ENCODE measurements at places on chromosomes 5 and 9.

DNA sequence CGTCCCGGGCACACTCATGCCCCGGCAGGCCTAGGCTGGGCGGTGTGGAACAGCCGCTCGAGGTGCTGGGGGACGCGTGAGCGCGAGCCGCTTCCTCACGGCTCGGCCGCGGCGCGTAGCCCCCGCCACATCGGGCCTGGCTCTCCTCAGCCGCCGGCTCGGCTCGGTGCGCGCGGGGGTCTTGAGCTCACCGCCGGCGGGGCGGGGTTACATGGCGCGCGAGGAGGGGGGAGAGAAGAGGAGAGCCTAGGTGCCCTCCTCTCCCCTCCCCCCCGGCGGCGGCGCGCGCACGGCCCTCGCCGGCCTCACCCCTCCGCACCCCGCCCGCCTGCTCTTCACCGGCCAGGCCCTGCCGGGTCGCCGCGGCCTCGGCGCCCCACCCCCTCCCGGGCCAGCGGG lies 7.7 kb downstream of the RANBP6 start:
- DNase-seq, result peak; percentile 91

DNA sequence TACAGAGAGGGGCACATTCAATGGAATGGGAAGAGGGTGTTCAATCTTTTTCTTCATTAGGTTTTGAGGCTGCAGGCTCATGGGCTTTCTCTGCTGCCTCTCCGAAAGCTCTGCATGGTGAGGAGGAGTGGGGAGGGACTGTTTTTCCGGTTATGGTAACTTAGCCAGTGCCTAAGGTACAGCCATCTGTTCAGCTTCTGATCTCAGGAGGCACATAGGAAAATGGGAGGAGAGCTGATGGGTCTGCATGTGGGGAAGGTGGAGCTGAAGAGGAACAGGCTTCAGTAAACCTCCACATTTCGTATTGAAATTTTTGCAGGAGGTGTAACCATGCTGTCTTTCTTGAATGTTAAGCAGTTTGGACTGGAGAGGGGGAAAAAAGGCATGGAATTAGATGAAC lies 1020.4 kb upstream of the WWC1 start:
- no peak for DNase-seq

GRCh38 chr9:88567870-88568269 lies 32.9 kb downstream of the NXNL2 start:
- DNase-seq, result no peak

DNA sequence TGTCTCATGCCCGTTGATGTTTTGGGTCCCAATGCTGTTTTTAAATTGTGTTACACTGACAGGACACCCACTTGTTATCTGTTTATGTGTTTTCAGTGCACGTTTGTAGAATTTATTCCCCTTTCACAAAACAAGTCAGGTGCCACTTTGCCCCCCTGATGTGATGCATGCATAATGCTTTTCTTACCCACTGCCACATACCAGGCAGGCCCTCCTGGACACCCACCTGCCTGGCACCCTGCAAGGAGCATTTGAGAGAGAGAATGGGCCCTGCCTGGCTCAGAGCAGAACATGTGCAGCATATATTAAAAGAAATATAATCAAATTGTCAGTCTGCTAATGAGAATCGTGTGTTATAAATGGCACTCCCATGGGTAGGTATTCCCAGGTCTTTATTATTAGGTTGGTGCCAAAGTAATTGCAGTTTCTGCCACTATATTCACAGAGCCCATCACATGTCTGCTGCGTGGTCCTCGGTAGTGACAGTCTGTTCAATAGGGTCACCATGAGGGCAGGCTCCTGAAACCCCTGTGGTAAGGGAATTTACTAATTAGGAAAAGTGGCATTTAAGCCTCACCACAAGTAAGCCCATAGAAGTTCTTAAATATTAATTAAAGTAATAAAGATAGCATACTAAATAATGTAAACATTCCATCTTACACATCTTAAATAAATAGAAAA lies 52.2 kb upstream of the CKMT2 start:
- DNase-seq, result peak; percentile 56

- peak; percentile 8 for DNase-seq
These were observed 28.5 kb upstream of the PUM3 start for GRCh38 chr9:2872250-2872930.

DNA sequence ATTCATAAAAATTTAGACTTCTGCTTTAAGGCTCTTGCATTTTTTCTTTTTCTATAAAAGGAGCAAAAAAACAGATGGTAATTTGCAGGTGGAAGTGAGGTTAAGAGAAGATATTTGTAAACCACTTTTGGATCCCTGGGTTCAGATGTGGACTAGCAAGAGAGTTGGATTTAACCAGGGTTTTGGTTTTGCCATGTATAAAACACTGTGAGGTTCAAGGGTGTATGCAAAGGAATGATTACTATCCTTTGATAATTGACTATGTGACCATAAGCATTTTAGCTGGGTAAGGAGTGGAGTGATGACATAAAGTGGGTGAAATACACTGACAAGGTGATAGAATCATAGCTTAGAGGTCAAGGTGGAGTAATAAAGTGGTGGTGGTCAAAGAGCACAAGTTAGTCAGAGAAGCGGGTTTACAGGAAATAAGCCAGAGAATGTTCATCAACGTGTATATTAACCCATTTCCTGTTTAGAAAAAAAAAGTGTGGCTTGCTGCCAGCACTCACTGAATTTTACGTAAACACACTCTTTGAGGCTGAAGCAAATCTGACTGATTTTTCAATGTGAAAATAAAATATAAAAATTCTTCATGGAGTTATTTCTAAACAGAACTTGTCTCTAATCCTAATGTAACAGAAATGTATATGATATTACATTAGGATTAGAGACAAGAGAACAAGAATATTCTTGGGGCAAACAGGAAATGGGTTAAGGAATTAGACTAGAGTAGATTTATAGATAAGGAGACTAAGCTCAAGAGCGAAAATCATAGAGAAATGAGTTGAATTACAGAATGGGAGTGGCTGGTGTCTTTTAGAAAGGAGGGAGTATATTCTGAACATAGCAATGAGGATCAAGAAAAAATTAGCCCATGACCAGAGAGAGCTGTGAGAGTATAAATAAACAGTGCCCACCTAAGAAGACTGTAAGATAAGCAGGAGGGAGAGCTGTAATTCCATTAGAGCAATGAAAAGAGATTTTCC lies 74.5 kb downstream of the CDKN2A start:
- no peak for DNase-seq

DNA sequence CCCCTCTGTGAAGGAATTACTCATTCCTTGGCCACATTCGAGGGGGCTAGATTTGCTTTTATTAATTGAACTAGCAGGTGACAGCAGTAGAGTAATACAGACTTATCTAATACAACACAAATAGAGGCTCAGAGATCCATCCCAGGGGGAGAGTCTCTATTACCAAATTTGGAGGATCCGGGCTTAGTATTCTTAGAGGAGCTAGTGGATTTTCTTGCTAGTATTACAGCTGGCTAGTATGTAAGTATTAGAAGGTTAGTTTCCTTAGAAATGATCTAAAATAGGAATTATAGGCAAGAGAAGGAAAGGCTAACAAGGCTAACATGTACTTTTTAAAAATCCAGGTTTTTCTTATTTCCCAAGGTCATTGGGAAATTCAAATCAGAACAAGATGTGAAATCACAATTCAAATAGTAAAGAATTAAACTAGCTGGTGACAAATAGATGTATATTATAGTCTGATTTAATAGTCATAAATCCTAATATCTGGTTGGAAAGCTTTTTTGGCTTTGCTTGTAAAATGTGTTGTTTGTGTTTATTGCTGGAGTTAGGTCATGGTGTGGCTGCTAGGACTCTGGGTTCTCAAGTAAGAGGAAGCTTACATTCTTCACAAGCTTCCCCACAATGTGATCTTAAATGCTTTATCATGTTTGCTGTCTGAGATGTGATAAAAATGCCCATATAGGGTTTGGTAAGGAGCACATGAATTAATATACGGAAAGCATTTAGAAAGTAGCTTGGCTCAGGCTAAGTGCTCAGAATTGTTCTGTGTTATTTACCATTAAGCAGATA lies 160.4 kb upstream of the MPDZ start:
- DNase-seq, result no peak

- DNase-seq, result no peak
These were observed 28.9 kb upstream of the TGFBR1 start for GRCh38 chr9:99076030-99076429.

DNA sequence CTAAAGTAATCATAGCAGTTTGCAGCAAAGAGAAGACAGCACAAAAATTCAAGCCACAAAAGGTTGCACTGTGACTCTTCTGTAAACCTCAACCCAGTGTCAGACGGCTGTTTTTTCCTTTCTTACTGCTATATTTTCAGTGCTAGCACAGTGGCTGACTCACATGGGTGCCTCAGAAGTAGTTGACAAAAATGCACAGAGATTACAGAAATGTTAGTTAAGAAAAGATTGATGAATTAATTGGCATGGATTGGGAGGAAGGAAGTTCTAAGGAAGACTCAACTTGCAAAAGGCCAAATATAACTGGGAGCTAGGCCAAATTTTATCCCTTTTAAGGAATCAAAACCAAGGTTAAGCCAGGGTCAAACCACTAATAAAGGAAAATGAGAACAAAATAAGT lies 43.7 kb upstream of the ITGA1 start:
- DNase-seq, result no peak

DNA sequence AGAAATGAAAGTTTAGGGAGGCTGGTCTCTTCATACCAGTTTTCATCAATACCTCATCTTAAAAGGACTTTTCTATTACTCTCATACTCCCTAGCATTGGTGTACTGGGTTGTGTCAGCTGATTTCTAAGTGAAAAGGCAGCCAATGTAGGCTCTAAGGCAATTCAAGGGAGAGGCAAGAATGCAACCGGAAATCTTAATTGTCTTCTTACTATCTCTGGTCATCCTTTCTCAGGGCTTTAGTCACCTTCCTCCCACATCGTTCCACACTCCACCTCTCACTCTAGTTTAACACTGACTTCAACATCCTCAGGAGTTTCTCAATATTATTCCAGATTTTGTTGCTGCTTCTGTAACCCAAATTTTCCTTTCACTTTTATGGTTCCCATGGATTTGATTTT lies 281.8 kb upstream of the RFX3 start:
- DNase-seq, result no peak

DNA sequence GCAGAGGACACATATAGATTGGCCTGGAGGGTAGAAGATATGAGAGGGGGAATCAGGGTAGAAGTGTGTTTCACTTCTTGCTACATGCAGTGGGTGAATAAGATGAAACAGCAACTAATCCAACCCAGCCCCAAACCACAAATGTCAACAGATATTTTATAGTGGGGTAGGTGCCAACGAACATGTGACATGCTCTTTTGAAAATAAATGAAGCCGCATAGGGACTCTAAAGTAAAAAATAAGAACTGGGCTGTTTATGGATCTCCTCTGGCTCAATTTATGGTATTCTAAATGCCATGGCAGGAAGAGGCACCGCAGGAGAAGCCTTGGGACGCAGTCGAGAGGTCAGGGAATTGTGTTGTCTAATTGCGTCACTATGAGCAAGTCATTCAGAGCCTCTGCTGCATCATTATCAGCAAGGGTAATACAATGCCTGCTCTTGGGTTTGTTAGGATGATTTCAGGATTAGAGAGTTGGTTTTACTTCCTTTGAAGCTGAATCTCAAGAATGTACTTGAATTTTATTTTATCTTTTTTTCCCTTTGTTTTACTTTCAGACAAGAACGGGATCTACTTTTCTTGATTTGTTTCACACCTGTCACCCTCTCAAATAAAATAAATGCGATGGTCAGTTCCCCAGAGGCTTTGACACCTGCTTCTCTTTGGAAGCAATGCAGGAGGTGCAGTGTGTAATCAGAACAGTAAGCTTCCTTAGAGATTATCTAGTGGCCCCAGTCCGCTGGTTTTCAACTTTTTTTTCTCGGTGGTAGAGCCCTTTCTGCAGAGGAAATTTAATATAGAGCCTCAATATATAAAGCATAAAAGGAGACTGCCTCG lies 375.6 kb upstream of the CLINT1 start:
- DNase-seq, result no peak

DNA sequence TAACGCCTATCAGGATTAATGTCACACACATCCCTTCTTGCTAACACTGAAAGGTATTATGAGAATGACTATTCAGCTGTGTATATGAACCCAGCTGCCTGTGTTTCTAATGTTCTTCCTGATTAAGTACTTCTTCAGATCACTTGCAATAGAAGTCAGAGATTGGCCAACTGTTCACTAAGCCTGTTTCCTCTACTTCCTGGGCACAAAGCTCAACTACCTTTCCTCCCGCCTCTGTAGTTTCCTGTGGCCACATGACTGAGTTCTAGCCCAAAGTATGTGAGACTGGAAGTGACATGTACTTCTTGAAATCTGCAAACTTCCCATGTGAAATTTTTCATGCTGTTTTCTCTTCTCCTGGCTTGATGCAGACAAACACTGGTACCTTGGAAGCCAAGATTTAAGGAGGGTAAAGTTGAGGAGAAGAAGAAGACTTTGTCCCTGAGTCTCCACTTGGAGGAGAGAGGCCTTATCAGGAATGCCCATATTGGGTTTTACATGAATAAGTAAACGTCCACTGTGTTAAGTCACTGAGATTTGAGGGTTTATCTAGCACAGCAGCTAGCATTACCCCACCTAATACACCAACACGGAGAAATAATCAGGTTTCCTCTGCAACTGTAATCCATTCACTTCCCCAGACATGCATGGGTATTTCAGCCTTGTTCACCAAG lies 58.6 kb downstream of the SLIT3 start:
- DNase-seq, result no peak

DNA sequence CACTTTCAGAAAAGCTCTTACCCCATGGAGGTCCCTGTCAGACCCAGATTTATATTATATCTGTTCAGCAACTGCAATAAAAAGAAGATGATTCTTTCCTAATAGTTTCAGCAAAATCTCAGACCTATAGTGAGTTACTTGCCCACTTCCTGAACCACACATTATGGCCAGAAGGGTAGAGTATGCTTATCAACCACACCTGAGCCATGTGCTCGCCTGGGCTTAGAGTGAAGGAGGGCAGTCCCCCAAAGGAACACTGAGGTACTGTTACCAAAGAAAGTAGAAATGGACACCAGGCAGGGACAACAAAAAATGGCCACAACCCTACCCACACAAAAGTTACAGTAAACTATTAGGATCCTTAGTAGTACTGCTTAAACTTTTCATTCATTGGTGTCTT lies 128.7 kb downstream of the ZNF608 start:
- no peak for DNase-seq

GRCh38 chr9:128689820-128690683 lies 1.0 kb downstream of the SET start:
- peak; percentile 56 for DNase-seq

DNA sequence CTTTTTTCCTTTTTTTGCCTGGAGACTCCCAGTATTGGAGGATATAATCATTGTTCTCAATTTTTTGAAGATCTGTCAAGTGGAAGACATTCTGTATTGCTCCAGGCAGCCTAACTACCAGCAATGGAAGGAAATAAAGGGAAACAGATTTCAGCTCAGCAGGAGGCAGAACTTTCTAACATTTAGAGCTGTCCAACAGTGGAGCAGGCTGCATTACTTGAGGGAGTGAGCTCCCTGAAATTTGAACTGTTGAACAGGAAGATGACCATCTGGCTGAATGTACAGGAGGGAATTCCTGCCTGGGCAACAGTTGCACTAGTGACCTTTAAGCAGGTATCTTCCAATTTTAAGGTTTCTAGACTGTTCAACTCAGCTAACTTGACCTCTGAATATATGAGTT lies 1.1 kb upstream of the GAPVD1 start:
- no peak for DNase-seq

GRCh38 chr5:178247481-178248456 lies 15.2 kb upstream of the PHYKPL start:
- DNase-seq, result peak; percentile 46

All from WERI-Rb-1 (cell line).